Adrenal gland (tissue), 19 donors: ENCODE measurements at places on chromosomes 6 and 20. TPM values are rescaled to one million over a fixed set of nuclear protein-coding genes. Genes with fewer than 3 reads are reported as not detected.
A peak's percentile ranks its signal among the peaks of the same experiment; 100 is the strongest.

LEMD2 gene
- 32.4 TPM for polyA plus RNA-seq

VSTM2L gene
- 6.9 TPM for polyA plus RNA-seq

PHACTR3 gene
- polyA plus RNA-seq, result 1.8 TPM

MOG gene
- polyA plus RNA-seq, result not detected

GJA10 gene
- not detected for polyA plus RNA-seq

DCBLD1 gene
- polyA plus RNA-seq, result 6.9 TPM

- H3K4me1 ChIP-seq, result no peaks in the 10 kb centered on the region
- DNase-seq, result no peak
- H3K27me3 ChIP-seq, result no peaks in the 10 kb centered on the region
- no peak overlapping the region for H3K4me3 ChIP-seq
Measured at GRCh38 chr6:67952121-67952520, 683.0 kb upstream of the ADGRB3 start.

GRCh38 chr6:218153-219018 is 73.9 kb upstream of the DUSP22 start:
- no peaks in the 10 kb centered on the region for H3K27me3 ChIP-seq
- H3K4me1 ChIP-seq, result no peaks in the 10 kb centered on the region
- no peaks in the 10 kb centered on the region for H3K36me3 ChIP-seq
- H3K27ac ChIP-seq, result no peak overlapping the region
- no peak overlapping the region for H3K4me3 ChIP-seq

DNA sequence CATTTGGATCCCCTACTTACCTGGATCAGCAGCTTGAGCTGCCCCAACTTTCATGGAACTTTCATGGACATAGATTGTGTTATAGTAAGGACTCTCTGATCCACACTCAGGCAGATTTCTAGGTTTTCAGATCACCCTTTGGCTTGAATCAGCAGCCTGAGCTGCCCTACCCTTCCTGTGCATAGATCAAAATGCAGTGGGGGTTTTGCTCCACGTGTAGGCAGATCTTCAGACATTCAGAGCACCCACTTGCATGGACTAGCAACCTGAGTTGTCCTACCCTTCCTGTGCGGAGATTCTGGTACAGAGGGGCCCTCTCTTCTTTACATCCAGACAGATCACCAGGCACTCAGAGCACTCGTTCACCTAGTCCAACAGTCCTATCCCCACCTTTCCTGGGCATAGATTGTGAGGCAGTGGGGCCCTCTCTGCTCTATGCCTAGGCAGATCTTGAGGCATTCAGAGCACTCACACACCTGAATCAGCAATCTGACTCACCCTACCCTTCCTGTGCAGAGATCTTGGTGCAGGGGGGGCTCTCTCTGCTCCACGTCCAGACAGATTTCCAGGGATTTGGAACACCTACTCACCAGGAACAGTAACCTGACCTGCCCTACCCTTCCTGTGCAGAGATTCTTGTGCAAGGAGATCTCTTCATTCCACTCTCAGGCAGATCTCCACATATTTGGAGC is 705.2 kb upstream of the NRSN1 start:
- no peak for DNase-seq
- no peaks in the 10 kb centered on the region for H3K36me3 ChIP-seq
- no peak overlapping the region for H3K27ac ChIP-seq

GRCh38 chr20:15682690-15683089 is 890.6 kb downstream of the KIF16B start:
- no peak overlapping the region for H3K4me3 ChIP-seq
- no peaks in the 10 kb centered on the region for H3K36me3 ChIP-seq

DNA sequence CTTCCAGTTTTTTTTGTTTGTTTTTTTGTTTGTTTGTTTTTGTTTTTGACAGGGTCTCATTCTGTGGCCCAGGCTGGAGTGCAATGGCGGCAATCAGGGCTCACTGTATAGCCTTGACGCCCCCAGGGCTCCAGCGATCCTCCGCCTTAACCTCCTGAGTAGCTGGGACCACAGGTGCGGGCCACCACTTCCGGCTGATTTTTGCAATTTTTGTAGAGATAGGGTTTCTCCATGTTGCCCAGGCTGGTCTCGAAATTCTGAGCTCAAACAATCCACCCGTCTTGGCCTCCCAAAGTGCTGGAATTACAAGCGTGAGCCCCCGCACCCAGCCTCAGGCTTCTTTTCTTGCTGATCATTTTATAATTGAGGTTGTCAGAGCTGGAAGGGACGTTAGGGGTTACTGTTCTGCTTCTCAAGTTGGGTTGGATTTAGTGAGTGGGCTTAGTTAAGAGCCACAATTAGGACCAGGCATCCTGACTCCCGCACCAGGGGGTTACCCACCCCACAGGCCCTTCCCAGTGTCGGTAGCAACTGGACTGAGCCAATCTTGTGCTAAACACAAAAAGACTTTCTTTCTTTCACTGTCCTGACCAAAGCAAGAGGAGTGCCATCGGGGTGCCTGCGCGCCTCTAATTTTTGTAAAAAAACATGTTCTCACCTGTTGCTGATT is 13.1 kb upstream of the ZSCAN9 start:
- H3K27me3 ChIP-seq, result peaks cover 65% of the 10 kb centered on the region
- no peaks in the 10 kb centered on the region for H3K4me1 ChIP-seq
- DNase-seq, result no peak
- no peak overlapping the region for H3K4me3 ChIP-seq

DNA sequence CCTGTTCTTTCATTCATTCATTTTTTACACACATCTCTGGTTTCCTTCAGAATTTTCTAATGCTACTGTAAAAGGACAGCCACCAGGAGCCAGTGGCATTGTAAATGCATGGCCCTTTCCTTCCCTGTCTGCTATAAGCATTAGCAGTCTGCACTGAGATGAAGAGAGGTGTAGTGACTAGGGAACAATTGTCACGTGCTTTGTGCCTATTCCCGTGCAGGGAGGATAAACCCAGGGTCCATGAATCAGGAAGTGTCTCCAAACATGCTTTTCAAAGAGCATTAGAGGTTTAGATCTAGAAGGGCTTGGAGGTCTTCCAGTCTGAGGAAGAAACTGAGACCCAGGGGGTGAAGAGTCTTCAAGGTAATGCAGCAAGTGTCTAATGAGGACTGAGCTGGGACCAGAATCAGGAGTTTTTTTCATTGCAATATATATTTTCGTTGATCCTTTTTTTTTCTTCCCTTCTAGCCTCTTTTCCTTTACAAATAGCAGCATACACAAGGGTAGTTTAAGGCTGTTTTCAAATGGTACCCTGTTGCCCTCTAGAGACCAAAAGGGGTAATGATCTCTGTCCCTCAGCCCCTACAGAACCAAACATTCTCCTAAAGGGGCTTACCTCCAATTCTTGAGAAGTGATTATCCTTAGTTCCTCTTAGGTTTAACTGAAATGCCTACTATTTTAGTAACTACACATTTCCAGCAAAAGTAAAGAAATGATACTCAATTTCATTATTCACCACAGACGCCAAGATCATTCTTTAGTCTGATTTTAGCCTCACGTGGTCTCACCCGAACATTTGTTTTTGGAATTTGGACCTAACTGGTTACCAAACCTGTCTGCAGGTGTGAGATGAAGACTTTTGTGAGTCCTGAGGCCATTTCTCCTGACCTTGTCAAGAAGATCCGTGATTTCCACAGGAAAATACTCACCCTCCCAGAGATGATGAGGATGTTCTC is 6.6 kb downstream of the TRIM15 start:
- H3K27me3 ChIP-seq, result peaks cover 27% of the 10 kb centered on the region
- no peak for DNase-seq
- no peak overlapping the region for H3K27ac ChIP-seq
- H3K4me3 ChIP-seq, result no peak overlapping the region

GRCh38 chr6:167462514-167463312 is 137.8 kb downstream of the TTLL2 start:
- DNase-seq, result no peak
- H3K27me3 ChIP-seq, result peaks cover 11% of the 10 kb centered on the region
- H3K27ac ChIP-seq, result no peak overlapping the region
- H3K4me3 ChIP-seq, result no peak overlapping the region

GRCh38 chr6:167054987-167055386 is 55.8 kb downstream of the CEP43 start:
- no peak for DNase-seq
- H3K27ac ChIP-seq, result no peak overlapping the region
- H3K36me3 ChIP-seq, result no peaks in the 10 kb centered on the region
- no peaks in the 10 kb centered on the region for H3K4me1 ChIP-seq

- DNase-seq, result no peak
- H3K27me3 ChIP-seq, result peaks cover 4% of the 10 kb centered on the region
- no peak overlapping the region for H3K27ac ChIP-seq
- H3K4me3 ChIP-seq, result no peak overlapping the region
- no peaks in the 10 kb centered on the region for H3K4me1 ChIP-seq
Measured at GRCh38 chr6:70080443-70081070, 214.2 kb downstream of the COL19A1 start.

GRCh38 chr6:11653028-11653583 is 115.6 kb downstream of the TMEM170B start:
- H3K27ac ChIP-seq, result no peak overlapping the region
- H3K4me1 ChIP-seq, result peaks cover 10% of the 10 kb centered on the region
- H3K36me3 ChIP-seq, result no peaks in the 10 kb centered on the region
- H3K27me3 ChIP-seq, result no peaks in the 10 kb centered on the region
- DNase-seq, result peak; percentile 60
- no peak overlapping the region for H3K4me3 ChIP-seq

GRCh38 chr6:126444659-126445273 is 104.9 kb downstream of the CENPW start:
- no peaks in the 10 kb centered on the region for H3K36me3 ChIP-seq
- no peak overlapping the region for H3K4me3 ChIP-seq
- no peak for DNase-seq
- no peak overlapping the region for H3K27ac ChIP-seq

DNA sequence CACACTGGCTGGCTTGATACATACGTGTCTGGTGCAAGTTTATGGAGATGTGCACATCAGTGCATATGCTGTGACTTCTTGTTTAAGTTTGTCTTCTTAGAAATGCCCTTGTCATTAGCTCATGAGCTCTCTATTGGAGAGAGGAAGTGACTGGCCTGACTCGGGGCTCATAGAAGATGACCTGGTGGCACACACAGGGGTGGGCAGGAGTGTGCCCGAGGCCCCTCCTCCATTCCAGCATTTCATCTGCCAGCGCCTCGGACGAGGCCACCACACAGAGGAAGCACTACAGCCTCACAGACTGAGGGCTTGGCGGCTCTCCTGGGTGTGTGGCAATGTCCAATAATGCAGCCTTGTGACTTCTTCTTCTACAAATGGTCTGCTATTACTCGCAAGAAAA is 109.7 kb downstream of the FAM120B start:
- no peaks in the 10 kb centered on the region for H3K4me1 ChIP-seq
- H3K4me3 ChIP-seq, result no peak overlapping the region
- H3K36me3 ChIP-seq, result no peaks in the 10 kb centered on the region
- no peak for DNase-seq
- no peak overlapping the region for H3K27ac ChIP-seq

DNA sequence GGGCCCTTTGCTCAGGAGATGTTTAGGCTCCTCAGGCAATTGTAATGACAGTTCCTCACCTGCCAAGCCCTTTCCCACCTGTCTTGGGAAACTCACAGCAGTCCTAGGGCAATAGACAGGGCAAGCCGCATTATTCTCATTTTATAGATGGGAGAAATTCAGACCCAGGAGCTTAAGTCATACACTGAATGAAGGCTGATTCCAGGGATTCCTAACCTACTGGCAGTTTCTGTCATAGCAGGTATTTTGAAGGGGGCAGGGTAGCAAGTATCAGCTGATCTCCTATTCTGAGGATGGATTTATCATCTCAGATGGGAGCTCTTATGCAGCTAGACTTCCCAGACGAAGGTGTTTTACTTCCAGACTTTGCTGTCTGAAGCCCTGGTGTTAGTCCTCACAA is 61.4 kb upstream of the MYL9 start:
- H3K4me1 ChIP-seq, result peaks cover 22% of the 10 kb centered on the region
- no peak for DNase-seq
- H3K27ac ChIP-seq, result no peak overlapping the region
- no peaks in the 10 kb centered on the region for H3K36me3 ChIP-seq
- H3K27me3 ChIP-seq, result no peaks in the 10 kb centered on the region

DNA sequence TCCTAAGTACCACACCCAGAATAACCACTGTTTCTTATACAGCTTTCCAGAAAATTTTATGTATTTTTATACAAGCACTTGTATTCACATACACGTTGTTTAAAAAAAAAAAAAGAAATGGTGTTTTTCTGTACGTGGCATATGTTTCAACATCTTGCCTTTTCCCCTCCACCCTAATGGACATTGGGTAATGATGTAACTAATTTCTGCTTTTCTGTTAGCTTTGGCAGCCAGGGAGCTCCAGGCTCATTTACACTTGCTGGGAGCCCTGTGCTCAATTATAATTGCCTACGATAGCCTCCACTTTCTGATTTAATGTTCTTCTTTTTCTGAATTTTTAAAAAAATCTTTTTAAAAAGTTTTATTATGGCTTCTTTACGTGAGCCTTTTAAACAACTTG is 352.4 kb downstream of the UTRN start:
- peaks cover 14% of the 10 kb centered on the region for H3K4me1 ChIP-seq
- no peak overlapping the region for H3K4me3 ChIP-seq
- no peak for DNase-seq
- H3K36me3 ChIP-seq, result no peaks in the 10 kb centered on the region
- no peaks in the 10 kb centered on the region for H3K27me3 ChIP-seq

DNA sequence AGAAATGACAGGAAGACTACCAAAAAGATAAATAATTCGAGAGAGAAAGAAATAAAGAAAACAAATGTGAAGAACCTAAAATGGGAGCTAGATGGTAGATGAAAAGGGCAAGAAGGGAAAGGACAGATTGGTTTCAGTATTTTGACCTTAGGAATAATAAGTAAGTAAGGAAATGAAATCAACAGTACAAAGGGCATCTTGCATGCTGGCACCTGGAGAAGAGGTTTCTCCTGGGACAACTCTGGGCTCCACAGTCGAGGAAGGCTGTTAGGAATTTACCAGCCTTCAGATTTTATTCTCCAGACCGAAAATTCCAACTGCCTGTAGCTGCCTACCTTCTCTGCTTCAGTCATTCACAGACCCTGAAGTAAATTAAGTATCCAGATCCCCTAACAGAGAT is 80.5 kb downstream of the SMLR1 start:
- H3K4me3 ChIP-seq, result no peak overlapping the region
- no peaks in the 10 kb centered on the region for H3K36me3 ChIP-seq
- no peak for DNase-seq
- H3K27me3 ChIP-seq, result no peaks in the 10 kb centered on the region
- no peak overlapping the region for H3K27ac ChIP-seq
- no peaks in the 10 kb centered on the region for H3K4me1 ChIP-seq
